Cerebellum (tissue), 4 donors: ENCODE measurements at places on chromosomes 11 and 22.

DNA sequence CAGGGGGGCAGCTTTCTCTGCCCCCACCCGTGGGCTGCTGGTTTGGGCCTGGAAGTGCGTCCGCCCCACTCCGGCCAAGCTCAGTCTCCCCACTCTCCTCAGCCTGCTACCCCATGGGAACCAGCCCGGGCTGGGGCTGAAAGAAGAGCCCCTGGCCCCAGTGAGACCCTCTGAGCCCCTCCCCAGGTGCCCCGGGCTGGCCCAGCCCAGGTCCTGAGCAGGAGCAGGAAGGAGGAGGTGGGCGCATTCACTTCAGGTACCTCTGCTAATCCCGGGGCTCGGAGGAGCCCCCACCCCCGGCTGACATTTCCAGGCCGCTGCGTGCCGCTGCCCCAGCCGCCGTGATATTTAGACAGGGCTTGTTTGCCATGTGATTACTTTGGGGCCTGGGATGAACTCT lies 8.7 kb upstream of the TH start:
- no peak for DNase-seq

GRCh38 chr11:74636630-74637184 lies 44.3 kb downstream of the POLD3 start:
- no peak for DNase-seq

- peak; percentile 61 for DNase-seq
Measured at GRCh38 chr11:76186776-76187279, 19.5 kb downstream of the WNT11 start.

- no peak for DNase-seq
Measured at GRCh38 chr11:23310276-23310675, 450.0 kb upstream of the CCDC179 start.

DNA sequence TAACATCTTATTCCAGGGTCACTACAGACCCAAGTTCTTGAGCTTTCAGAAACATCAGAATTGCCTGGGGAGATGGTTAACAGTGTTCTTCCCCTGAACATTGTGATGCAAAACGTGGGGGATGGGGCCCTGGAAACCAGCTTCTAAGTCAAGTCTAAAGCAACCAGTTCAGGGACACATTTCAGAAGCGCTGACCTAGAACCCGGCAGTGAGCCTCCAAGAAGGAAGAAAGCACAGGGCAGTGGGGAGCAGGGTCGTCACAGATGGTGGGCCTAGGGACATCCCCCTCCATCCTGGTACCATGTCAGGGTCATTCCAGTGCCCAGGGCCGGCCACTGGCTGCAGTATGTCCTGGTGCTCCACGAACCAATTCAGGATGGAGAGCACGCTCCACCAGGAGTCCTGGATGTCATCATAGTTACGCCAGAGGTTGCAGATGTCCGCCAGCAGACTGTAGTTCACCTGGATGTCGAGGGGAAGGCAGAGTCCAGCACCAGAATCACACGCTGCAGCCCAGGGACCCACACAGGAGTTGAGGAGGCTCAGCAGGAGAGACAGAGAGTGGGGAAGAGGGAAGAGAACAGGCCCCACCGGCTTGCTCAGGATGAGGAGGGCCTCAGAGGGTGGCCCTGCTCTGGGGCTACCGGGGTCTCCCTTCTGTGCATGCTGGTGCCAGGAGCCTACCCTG lies 5.0 kb downstream of the NAGA start:
- DNase-seq, result no peak

GRCh38 chr22:40480996-40481395 lies 110.6 kb downstream of the SGSM3 start:
- DNase-seq, result no peak

DNA sequence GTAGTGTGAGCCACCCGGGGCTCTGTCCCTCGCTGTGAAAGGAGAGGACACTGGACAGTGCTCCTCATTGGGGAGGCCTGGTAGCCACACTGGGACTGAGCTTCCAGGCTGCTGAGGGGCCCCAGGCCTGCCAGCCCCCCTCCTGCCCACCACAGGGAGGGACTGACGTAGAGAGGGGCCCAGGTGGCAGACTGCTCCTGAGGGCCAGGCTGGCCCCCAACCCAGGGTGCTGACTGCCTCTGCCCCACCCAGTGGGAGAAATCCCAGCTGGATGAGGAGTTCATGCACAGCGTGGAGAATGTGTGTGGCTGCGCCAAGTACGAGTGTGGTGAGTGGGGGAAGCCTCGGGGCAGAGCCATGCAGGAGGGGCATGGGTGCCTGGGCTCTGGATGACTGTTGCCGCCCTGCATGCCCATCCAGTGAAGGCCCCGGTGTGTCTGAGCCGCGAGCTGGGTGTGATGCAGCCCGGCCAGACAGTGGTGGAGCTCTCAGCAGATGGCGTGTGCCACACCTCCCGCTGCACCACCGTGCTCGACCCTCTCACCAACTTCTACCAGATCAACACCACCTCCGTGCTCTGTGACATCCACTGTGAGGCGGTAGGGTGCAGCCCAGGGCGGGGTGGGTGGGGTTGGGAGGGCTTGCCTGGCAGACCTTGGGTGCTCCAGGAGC lies 78.7 kb upstream of the MYOD1 start:
- no peak for DNase-seq
